ENCODE measurements at places on chromosomes 12 and 14.

GRCh38 chr14:55580470-55581341, 699 bp downstream of the KTN1 start:
- peak; percentile 84 for DNase-seq

GRCh38 chr12:119868992-119869391, 8.1 kb downstream of the CIT start:
- peak; percentile 17 for DNase-seq

- DNase-seq, result no peak
Observed at GRCh38 chr14:105581551-105582341, 55.4 kb downstream of the TMEM121 start.

GRCh38 chr12:10960211-10960610, 21.1 kb upstream of the TAS2R14 start:
- DNase-seq, result no peak

- peak; percentile 60 for DNase-seq
Observed at GRCh38 chr12:117231750-117232149, 41.5 kb upstream of the FBXO21 start.
